NCI-H460 (cell line): ENCODE measurements at places on chromosomes 3 and 15. TPM values are rescaled to one million over a fixed set of nuclear protein-coding genes. Genes with fewer than 3 reads are reported as not detected.

GRCh38 chr15:57708047-57708446 lies 1.5 kb downstream of the POLR2M start:
- DNase-seq, result no peak

- DNase-seq, result no peak
Observed at GRCh38 chr3:118227191-118227590, 807.5 kb downstream of the IGSF11 start.

GRCh38 chr3:119310071-119310470 lies 15.9 kb downstream of the ARHGAP31 start:
- DNase-seq, result no peak

- DNase-seq, result no peak
Observed at GRCh38 chr3:54176106-54176505, 53.8 kb downstream of the CACNA2D3 start.

DNA sequence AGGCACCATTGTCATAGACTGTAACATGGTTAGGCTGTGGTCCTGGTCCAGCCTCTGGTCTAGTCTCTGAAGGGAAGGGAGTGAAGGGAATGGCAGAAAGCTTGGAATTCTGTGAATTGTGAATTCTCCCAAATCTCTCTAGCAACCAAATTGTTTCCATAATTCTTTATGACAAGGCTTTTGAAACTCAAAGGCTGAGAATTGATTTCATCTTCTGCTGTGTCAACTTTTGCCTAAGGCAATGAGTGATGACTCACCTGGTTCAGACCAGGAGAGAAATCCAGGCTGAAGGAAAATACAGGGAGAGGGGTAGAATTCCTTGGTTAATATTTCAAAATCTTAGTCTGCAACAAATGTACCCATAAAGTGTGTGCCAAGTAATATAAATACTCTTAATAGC lies 82.6 kb upstream of the ADPGK start:
- DNase-seq, result no peak

GRCh38 chr3:158830391-158830790 lies 28.5 kb downstream of the MFSD1 start:
- DNase-seq, result peak; percentile 56

DNA sequence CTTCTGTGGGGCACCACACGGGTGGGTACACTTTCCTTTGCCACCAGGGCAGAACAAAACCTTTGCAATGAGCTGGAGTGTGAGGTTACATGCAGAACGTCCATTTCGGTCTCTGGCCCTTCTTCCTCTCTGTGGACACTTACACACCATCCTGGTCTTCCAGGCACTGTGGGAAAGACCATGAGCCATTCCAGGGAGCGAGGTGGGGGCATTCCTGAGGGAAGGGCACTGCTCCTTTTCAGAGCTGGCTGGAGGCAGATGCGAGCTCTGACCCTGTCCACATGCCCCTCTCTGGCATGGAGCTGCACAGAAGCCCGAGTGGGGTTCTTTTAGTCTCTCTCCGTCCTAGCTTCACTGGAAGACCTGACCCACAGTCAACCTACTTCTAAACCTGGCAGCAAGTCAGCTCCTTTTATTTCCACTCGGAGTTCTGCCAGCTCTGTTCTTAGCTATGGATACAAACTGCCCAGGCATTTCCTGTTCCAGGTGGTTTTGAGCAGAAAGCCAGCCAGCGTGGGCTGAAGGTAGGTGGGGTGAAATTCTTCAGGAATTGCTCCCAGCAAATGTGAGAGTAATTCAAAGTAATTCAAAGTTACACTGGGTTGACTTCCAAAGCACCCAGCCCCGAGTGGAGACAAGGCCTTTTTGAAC lies 281.4 kb downstream of the ADAMTS17 start:
- DNase-seq, result no peak

DNA sequence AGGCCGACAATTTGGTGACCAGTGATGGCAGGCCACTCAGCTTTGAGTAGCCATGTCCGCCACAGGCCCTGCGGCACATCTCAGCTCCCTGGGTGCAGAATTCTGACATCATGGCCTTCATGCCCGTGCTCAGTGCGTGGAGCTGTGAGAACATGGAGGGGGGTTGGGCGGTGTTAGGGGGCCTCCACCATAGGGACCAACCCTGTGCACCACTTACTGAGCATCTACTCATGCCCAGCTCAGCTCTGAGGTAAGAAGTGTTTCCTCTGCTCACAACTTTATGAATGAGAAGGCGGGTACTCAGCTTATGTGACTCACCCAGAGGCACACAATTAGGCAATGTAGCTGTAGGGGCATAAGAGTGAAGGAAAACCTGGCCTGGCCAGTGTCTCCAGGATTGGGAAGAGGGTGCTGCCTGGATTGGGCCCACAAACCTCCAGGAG lies 10.5 kb downstream of the ACOX2 start:
- DNase-seq, result peak; percentile 76

Gene LRRN1
- not detected in 2 replicates for total RNA-seq

Gene TTC21A
- total RNA-seq, result 0.95 and 1.2 TPM in 2 replicates

Gene SNTN
- not detected in 2 replicates for total RNA-seq
